Hindlimb muscle (tissue), 1 donor: ENCODE measurements at places on chromosomes 4 and X. TPM values are rescaled to one million over a fixed set of nuclear protein-coding genes. Genes with fewer than 3 reads are reported as not detected.

Gene NAP1L2
- 0.50 TPM for polyA plus RNA-seq

Gene SLC26A1
- polyA plus RNA-seq, result 6.0 TPM

Gene KCND1
- 1.4 TPM for polyA plus RNA-seq

Gene DDX53
- not detected for polyA plus RNA-seq

Gene KIAA1210
- 0.12 TPM for polyA plus RNA-seq

Gene DRD5
- 0.44 TPM for polyA plus RNA-seq

Gene EPGN
- polyA plus RNA-seq, result not detected

Gene IRS4
- not detected for polyA plus RNA-seq

Gene GLRA2
- polyA plus RNA-seq, result not detected

Gene IL2
- polyA plus RNA-seq, result not detected

Gene CCKAR
- not detected for polyA plus RNA-seq

GRCh38 chr4:134585972-134586371 lies 384.4 kb upstream of the PABPC4L start:
- DNase-seq, result no peak

DNA sequence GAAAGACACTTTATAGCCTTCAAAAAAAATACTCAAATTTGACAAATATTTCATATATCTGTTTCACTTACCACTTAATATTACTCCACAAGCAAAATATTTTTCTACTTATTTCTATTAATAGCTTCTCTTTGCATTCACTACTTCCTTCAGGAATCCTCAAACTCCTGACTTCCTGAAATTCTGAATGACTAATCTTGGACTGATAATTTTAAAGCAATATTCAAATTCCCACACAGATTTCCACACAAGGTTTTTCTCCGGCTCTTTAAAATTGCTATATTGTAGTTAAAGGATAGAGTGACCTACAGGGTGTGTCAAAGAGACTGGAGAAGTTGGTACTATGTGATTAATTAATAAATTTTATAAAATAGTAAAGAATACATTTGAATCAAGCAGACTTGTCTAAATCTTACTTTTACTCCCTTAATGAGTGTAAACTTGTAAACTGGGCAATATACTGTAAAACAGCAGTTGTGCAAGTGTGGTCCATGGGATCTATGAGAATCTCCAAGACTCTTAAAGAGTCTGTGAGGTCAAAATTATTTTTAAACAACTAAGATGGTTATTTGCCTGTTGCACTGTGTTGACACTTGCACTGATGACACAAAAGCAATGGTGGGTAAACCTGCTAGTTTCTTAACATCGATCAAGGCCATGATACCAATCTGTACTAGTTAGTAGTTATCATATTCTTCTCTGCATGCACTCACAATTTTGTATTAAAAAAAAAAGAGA lies 44.5 kb downstream of the ANKRD17 start:
- no peak for DNase-seq

DNA sequence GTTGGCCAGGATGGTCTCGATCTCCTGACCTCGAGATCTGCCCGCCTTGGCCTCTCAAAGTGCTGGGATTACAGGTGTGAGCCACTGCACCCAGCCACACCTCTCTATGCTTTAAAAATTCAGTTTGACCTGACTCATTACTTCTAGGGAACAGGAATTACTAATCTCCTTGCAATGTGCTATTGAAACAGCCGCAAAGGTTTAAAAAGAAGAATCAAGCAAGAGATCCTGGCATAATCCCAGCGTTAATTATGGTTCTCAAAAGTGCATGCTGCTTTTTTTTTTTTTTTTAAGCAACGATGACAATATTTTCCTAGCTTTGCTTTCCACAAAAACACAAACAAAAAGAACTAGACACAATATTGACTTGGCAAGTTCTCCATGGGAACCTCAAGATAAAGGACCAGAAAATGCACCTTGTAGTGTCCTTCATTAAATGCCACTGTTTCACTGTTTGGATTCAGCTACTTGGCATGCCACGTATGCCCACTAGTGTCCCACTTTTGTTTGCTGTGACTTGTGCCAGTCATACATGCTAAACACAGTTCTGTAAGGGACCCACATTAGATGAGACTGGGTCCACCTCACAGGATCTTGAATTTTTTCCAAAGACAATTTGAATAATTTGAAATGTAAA lies 112.6 kb upstream of the PPARGC1A start:
- DNase-seq, result no peak

DNA sequence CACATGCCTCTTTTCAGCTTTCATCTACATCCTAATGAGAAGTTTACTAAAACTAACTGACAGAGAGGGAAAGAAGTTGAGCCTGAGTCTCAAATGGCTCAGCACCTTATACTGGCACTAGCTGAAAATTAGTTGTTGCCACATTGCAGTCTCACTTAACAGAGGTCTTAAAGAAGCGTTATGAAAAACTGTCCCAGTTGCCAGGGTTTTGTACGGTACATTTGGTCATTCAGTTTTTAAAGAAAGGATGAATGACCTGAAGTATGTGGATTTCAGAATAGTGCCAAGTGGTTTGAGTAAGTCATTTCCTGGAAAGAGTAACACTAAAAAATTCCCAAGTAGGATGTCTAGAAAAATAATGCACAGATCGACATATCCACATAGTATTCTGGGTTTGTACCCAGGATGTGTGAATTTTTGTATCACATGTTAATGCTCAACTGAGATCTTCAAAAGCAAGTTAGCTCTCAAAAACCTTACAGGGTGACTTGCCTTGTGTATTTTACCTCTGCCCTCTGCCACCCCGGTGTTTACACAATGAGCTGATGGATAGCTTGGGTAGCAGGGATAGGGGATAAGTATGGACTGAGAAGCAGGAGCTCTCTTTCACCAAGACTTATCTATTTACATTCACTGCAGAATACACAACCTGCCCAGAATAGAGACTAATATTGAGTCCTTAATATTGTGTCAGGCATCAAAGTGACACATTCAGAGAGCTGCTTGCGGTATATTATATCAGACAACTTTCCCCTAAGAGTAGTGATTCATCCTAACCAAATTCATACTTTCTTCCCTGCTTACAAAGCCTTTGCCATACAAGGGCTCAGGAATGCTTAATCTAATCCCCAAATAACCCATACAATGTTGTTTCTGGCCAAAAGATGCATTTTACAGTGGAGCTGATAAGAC lies 1075.7 kb upstream of the PABPC4L start:
- no peak for DNase-seq

GRCh38 chr4:146472404-146472803 lies 49.3 kb downstream of the SLC10A7 start:
- no peak for DNase-seq

GRCh38 chr4:26772096-26772873 lies 88.4 kb upstream of the STIM2 start:
- no peak for DNase-seq

DNA sequence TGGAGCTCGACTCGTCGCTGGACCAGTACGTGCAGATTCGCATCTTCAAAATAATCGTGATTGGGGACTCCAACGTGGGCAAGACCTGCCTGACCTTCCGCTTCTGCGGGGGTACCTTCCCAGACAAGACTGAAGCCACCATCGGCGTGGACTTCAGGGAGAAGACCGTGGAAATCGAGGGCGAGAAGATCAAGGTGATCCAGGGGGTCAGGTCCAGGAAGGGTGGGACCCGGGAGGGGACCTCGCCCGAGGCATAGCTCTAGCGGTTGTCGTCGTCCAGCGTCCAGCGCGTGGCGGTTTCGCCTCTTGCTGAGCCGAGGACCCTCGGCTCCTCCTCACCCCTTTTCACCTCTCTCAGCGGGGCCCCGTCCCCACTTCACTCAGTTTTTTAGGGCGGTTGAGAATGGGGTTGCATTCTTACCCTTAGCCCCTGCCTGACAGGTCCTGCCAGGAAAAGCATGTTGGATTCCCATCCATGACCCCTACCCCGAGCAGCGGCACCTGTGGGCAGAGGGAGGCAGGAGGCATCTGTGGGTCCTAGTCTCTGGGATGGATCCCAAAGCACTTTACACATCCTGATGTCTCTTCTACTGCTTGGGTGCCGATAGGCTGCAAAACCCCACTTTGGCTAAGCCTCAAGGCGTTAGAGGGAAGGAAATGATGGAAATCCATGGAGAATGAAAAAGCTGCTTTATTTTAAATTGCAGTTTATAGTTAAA lies 524 bp downstream of the RAB33A start:
- DNase-seq, result no peak

GRCh38 chrX:153884590-153884989 lies 1.4 kb downstream of the L1CAM start:
- DNase-seq, result no peak

DNA sequence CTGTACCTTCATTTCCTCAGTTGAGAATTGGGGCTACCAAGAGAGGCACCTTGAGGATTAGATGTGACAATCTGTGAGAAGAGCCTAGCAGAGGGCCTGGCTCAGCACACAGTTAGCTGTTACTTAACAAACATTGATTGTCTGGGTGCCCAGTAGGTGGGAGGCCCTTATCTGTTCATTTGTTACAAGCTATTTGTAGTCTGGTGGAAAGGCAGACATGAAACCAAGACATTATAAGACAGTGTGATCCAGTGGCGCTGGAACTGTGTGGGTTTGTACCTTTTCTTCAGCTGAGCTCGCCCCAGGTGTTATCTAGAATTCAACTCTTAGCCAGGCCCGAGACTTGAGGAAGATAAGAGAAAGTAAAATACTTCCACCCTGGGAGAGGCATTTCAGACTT lies 16.9 kb downstream of the AKAP4 start:
- DNase-seq, result no peak

GRCh38 chr4:187309456-187309855 lies 585.8 kb upstream of the FAT1 start:
- DNase-seq, result no peak

- no peak for DNase-seq
Observed at GRCh38 chr4:37978248-37978924, 18.2 kb downstream of the PTTG2 start.

DNA sequence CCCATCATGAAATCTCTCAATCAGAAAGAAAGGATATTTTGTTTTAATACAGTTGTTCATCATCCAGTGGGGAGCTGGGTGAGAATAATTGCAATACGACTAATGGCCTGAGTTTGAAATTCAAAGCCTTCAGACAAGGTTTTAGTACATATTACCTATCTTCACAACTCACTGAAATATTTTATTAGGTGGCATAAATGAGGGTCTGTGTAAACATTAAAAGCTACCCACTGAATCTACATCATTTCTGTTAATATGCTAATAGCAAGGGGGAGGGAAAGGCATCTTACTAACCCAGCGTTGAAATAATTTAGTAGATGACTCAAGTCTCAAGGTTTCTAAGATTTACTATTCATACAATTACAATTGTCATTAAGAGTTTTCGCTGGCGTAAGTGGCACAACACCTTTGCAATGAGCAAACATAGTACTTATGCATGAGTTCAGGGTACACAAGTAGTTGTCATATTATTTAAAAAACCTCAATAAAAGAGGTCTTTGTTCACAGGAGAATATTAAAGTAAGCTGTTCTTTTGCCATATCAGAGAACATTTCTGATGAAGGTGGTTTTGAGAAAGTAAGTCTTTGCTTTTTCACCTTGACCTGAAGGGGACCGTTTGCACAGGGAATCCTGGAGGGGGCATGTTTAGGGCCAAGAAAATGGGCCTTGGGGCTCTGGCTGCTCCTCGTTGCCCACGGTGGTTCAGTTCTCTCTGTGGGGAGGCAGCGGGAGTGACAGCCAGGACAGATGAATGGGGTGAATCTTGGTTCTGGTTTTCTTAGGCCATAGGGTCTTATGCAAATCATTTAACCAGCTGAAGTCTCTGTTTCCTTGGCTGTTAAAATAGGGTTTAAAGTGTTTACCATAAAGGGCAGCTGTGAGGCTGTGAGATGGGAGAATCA lies 4.5 kb upstream of the RHOH start:
- DNase-seq, result no peak

DNA sequence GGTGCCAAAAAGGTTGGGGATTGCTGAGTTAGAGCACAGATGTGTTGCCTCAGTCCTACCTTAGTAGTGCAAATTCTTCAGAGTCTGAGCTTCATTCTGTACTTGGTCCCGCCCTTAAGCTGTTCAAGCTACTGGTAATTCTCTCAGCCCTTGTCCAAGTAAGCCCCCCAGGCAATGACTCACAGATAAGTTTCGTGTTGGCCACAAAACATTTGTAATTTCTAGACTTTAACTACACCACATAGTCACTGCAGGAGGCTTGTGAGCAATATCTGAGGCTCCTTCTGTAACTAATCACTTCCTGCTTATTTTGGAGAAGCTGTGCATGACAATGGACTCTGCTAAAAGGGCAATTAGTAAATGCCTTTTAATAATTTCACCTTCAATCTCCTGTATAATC lies 1420.5 kb downstream of the PCDH7 start:
- DNase-seq, result no peak

DNA sequence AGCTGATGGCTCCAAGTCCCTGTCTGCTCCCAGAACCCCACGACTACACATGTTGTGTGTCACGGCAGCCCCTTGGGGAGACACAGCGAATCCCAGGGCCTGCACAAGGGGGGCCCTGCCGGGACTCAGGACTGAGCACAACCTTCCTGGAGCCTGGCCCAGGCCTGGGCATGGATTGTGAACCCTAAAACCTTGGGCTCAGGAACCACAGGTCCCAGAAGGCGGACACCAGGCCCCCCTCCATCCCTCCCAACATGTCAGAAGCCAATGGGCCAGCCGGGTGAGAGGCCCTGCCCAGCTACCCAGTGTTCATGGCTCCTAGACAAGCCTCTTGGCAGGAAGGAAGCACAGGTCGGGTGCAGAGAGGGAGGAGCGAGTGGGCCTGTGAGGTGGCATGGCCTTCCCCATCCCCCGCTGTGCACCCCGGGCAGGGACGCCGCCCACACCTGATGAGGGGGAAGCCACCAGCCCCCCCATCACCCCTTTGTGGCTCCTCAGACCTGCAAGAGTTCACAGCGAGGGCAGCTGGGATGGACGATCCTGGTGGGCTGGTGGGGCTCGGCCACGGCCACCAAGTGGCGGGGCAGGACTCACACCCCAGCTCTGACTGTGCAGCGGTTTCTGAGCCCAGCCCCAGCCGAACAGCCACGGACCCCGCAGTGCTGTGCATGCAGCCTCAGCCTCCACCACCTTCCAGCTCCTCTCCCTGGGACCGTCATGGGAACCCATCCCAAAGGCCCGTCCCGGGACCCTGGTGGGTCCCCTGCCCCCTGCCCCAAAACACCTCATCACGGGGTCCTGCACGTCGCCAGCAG lies 3.7 kb downstream of the PDE6B start:
- DNase-seq, result no peak

GRCh38 chr4:147620315-147620714 lies 3.1 kb downstream of the TMEM184C start:
- DNase-seq, result no peak

- DNase-seq, result no peak
Observed at GRCh38 chrX:153460826-153461225, 9.6 kb downstream of the HAUS7 start.

DNA sequence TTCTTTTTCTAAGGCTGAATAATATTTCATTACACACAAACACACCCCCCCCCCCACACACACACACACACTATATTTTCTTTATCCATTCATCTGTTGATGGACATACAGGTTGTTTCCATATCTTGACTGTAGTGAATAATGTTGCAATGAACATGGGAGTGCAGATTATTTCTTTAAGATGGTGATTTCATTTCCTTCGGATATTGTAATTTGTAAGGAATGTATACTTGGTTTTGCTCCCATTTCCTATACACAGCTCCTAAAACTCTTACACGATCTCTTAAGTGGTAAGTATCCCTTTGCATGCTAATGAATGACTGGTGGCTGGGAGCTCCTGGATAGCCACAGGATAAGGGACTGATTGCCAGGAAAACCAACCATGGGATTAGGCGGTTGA lies 14.7 kb upstream of the RBMXL3 start:
- no peak for DNase-seq
